ENCODE measurements at places on chromosomes 3 and 15.
A peak's percentile ranks its signal among the peaks of the same experiment; 100 is the strongest.

GRCh38 chr3:52693071-52693470, 7.2 kb downstream of the GNL3 start:
- DNase-seq, result no peak

DNA sequence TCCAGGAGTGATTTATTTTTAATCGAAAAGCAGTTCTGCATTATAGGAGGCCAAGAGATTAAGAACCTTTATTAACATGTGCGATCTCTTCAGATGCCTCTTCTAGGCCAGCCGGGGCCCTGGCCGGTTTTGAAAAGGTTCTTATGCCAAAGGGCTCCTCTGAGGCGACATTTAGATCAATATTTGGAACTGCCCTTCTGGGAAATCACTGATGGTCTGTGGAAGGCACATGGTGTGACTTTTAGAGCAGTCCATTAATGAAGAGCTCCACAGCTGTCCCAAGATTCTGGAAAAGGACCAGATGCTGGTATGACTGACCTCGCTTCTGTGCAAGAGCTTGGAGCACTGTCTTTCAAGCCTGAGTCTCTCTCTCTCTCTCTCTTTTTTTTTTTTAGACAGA, 19.7 kb downstream of the MGLL start:
- no peak for DNase-seq

DNA sequence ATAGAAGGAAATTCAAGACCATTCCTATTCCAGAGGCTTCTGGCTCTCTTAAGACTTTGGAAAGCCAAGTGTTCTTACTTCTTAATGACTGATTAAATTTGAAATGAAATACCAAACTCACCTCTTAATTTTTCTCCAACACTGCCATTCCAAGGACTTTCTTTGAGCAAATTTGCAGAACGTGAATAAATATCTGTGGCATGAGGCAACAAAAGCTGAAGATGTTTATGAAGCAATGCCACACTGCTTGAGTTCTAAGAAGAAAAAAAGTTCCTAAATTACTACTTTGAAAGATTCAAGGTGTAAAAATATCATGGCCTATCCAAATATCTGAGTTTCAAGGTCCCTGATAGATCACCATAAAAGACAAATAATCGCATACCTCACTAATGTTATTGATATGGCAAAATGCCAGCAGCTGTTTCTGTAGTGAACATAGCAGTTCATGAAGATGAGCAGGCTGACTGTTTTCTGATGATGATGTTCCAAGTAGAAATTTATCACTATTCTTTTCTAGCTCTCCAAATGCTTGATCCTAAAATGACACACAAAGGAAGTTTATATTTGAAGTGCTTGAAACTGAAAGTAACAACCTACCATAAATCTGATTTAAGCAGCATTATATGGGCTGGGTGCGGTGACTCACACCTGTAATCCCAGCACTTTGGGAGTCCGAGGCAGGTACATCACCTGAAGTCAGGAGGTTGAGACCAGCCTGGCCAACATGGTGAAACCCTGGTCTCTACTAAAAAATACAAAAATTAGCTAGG, 104.4 kb downstream of the HERC1 start:
- no peak for DNase-seq

GRCh38 chr3:192827208-192827607, 90.4 kb downstream of the MB21D2 start:
- no peak for DNase-seq

- DNase-seq, result no peak
Measured at GRCh38 chr3:57029924-57030323, 30.5 kb upstream of the SPATA12 start.

GRCh38 chr3:154969366-154969765, 110.8 kb upstream of the MME start:
- no peak for DNase-seq

DNA sequence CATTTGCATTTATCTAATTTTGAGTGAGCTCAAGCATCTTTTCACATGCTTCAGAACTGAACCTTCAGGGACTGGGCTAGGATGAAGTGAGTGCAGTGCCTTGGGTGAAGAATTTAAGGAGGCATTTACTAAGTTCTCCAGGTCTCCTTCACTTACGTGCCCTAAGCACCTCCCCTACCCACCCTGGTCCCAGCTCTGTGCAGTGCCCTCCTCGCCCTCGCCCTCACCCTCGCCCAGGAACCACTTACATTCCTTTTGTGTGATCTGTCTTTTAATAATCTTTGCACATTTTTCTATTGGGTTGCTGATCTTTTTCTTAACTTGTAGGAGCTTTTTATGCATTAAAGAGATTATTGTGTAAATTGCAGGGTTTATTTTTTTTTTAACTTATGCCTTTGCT, 322.6 kb downstream of the THSD4 start:
- DNase-seq, result no peak

- DNase-seq, result no peak
Measured at GRCh38 chr3:32960404-32961170, 9.1 kb downstream of the CCR4 start.

DNA sequence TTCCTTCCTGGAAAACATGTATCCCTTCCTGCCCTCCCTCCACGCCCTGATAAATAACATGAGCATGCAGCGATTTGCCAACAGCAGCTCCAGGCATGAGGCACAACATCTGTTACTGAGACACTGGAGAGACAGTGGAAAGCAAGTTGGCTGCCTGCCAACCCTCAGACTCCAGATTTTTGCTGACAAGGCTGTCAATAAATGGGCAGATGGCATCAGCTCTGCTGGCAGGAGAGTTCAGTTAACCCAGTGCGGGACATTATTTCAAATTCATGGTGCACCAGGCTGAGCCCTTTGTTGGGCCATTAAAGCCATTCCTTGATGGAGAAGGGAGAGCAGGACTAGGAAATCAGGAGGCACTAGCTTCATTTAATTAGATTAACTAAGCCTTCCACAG, 293.3 kb downstream of the MEX3B start:
- DNase-seq, result no peak

DNA sequence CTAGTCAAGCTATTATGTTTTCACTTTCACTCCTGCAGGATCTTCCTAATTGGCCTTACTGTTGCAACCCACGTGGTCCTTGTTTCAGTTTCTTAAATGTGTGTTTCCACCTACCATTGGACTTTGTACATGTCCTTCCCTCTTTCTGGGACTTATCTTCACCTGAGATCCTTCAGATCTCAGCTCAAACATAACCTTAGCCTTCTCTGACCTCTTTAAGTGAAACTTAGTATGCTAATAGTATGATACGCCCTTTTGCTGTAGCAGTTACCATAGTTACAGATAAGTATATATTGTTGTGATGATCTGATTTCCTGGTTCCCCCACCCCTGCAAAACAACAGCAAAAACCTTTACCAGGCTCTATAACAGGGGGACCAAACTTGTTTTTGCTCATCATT, 35.2 kb downstream of the U2SURP start:
- no peak for DNase-seq

GRCh38 chr3:178900029-178900646, 171.5 kb downstream of the ZMAT3 start:
- DNase-seq, result no peak

GRCh38 chr15:66389098-66389858, 2.6 kb downstream of the MAP2K1 start:
- no peak for DNase-seq

DNA sequence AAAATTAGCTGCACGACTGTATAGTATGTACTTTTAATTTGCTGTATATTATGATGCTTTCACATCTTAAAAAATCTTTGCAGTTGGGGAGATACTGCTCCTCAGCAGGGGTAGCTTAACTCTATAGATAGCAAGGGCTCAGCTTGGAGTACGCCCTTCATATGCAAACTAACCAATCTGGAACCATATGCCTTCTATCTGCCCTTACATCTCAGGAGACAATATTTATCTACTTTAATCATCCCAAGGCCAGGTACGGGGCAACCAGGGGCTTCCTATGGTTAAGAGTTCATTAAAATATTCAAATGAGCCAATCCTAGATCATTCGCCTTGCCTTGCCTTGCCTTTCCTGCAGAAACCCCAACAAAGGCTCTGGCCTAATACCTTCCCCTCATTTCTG, 204.1 kb upstream of the ZBTB20 start:
- no peak for DNase-seq

DNA sequence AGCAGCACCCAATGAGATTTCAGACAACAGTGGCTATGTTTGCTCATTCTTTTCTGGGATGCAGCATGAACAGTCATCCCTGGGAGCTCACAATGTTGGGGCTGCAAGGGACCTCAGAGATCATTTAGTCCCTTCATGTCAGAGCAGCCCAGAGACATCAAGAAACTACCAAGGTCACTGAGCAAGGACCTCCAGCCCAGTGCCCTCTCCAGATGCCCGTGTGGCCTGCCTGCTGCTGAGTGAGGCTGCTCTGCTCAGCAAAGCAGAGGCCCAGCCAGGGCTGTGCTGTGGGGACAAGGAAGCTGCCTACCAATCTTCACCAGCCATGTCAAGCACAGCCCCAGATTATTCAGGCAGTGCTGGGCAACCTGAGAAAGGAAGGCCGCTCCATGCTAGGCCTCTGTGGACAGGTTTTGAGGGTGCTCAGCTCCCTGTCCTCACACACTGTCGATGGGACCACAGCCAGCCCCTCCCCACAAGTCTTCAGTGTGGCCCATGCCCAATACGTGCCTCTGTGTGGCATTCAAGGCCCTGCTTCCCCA, 99.7 kb downstream of the DAPK2 start:
- no peak for DNase-seq

DNA sequence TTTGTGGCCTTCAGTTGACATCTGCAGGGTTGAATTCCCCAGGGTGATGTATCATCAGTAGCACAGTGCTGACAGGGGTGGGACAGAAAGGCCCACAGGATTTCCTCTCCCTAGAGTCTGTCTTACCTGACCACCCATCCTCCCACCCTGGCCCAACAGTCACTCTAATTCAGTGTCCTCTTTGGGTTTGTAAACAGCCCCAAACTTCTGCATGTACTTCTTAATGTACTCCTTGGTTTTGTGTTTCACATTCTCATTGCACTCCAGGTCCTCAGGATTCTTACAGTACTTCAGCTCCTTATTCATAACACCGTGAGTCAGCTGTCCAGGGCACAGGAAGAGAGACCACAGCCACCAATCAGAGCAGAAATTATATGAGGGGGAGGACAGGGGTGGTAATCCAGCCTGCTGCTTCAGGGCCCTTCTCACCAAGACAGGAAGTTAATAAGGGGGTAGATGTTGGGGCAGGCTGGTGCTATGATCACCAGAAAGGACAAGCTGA, 37.5 kb downstream of the NBEAL2 start:
- DNase-seq, result peak; percentile 30

- DNase-seq, result peak; percentile 59
Measured at GRCh38 chr3:197613199-197613598, 57.4 kb upstream of the BDH1 start.

DNA sequence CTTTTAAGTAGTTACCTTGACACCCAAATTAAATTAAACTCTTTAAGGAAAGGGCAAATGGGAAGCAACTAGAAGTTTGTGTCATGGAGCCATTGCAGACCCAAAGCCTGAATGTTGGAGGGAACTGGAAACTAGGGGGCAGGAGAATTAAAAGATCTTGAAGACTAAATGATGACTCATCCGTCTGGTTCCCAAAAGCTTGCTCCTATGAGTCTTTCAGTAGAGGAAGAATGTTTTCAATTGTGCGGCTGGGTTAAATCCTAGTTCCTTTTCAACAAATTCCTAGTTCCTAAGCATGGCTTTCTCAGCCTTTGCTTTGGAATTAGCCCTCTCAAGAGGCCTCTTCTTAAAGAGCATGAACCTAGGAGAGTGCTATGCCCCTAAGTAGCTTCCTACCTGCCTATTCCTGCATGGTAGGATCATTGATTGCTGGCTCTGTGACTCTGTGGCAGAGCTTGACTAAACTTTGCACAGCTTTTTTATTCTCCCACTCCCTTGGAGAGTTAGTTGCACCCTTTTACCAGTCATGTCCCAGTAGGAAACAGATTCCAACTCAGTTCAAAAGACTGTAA, 17.7 kb downstream of the CLEC3B start:
- no peak for DNase-seq

DNA sequence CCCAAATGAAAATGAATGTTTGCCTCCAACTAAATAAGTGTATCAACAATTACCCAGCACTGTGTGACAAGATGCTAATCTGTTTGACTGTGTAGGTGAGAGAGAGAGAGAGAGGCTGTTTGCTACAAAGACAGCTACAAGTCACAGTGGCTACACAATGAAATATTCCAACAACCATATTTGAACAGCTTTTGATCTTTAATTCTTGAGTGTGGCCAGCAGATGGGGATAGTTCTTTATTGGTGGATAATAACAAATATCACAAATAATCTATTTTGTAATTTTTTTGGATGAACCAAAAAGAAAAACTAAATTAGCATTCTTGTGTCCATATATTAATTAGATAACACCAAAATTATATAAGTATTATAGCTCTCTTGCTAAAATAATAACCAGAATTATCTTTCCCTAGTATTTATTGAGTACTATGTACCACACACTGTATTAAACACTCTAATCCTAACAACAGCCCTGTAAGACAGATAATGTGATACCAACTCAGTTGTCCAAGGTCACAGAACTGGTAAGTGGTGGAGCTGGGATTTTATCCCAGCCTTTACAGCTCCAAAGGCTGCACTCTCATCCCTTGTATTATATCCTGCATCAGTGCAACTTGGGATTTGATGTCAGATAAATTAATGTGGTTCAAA, 61.9 kb upstream of the C3orf80 start:
- DNase-seq, result no peak

- DNase-seq, result no peak
Measured at GRCh38 chr15:63605036-63605435, 7.8 kb downstream of the FBXL22 start.

DNA sequence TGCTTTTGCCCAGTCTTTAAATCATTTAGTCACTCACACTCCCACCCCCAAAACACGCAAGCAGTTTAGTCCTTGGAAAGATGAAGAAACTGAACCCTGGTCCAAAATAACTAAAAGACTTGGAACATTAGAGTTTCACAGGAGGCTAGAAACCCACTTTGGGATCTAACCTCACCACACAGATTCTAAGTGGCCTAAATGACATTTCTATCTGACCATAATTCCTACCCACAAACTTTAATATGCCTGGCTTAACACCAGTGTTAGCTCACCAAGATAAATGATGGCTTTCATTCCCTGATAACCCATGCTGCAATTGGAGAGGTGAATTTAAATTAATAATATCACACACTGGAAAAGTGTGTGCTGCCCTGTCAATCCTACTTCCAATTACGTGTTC, 295.3 kb upstream of the UBE2E2 start:
- no peak for DNase-seq

DNA sequence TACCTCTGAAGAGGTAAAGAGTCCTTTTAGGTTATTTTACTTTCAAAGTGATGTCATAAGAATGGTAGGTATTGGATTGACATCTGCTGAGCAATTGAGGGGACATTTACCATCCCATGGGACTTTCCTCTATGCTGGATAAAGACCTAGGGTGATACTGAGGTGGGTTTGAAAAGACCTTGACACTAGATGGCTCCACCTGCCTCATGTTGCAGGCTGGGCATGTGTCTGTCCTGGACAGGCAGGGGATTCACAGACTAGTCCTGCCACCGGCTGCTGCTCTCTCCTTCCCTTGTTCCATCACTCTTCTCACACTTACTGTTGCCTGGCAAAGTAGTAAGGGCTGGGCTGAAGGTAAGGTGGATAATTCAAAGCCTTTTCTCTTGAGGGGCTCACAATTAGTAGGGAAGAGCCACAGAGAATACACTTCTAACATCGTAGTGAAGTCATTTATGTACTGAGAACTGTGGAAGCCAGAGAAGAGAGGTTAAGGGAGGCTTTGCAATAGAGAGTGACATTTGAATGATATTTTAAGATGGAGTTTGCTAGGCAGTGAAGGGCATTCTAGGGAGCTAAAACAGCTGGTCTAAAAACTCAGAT, 27.7 kb downstream of the TRAK1 start:
- no peak for DNase-seq

- DNase-seq, result no peak
Measured at GRCh38 chr3:155658006-155658405, 86.9 kb downstream of the PLCH1 start.

Data from CD4-positive, alpha-beta T cell treated with Interleukin-6 at 100 ng/mL for 8 hours (primary cell).